ENCODE measurements at places on chromosomes 5 and 9.

- no peak for DNase-seq
Measured at GRCh38 chr5:23013395-23013998, 160.4 kb upstream of the CDH12 start.

GRCh38 chr5:95375591-95375990 is 15.6 kb upstream of the FAM81B start:
- no peak for DNase-seq

DNA sequence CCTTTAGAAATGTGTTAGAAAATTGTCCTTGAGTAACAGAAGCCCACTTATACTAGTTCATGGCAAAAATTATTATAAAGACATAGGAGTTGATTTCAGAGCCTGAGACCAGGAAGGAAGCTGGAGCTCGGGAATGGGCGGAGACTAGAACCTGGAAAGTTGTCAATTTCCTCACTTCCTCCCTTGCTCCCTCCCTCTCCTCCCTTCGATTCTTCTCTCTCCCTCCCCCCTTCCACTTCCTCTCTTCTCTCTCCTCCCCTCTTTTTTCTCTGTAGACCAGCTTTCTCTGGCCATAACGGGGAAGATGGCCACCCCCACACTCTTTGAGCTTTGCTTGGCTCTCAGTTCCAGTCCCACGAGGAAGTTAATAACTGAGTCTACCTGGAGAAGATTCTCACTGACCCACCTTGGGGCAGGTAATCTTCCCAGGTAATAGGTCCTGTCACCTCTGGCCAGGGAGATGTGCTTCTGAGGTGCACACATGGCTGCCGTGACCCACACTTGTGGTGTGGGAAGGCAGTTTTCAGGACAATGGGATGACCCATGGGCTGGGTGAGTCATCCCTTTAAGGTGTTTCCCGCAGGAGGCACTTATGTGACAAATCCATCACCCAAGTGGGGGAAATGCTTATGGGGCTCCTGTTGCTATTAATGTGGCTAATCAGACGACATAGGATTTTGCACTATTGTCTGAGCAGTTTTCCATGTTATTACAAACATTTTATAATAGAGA is 78.7 kb downstream of the HSPA4 start:
- DNase-seq: no peak

DNA sequence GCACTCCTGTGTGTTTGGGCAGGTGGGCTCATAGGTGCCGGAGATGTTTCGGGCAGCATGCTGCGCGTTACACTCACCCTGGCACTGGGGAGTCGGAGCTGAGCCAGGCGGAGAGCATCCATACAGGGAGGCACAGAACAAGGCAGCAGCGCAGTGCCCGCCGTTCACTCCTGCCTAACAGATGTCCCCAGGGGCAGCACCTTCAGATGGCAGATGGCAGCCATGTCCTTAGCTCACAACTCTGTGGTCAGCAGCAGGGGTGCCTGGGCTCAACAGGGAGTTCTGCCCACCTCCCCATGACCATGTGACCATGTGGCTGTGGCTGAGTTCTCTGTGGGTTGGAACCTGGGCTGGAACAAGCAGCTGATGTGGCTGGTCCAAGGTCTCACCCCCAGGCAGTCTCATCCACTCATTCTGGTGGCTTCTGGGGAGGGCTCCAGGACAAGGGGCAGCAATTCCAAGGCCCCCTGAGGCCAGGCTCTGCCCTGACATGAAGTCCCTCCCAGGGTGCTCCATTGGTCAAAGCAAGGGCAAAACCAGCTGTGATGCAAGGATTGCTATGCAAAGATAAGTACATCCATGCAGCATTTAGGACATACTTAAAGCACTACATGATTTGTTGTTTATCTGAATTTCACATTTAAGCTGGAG is 64.2 kb downstream of the MRPL36 start:
- no peak for DNase-seq

GRCh38 chr5:172413601-172414171 is 40.6 kb downstream of the SH3PXD2B start:
- no peak for DNase-seq

- no peak for DNase-seq
Measured at GRCh38 chr5:123558762-123559433, 46.9 kb downstream of the CSNK1G3 start.

GRCh38 chr5:108311682-108312081 is 70.2 kb downstream of the FBXL17 start:
- no peak for DNase-seq

DNA sequence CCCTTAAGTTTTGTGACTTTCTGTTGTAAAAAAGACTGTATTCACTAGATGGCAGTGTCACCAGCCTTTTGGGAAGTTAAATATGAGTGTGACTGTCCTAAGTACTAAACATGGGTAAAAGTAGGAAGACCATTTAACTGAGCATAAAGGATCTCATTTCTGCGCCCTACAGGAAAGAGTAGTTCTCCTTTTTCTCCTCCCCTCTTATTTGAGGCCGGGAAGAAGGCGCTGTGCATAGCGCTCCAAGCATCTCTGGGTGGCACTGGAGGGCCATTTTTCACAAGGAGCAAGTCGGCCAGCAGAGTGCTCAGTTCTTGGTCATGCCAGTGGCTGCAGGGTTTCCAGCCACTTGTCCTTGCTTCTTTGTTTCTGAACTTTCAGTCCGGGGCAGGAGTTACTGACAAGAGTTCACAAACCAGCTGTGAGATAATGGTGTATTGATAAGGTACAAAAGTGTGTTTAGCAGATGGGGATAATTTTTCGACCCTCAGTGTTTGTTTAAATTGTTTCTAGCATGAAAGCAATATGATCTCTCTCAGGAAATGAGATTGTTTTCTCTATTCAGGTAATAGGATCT is 227.6 kb upstream of the DMRT1 start:
- DNase-seq: peak; percentile 69

- no peak for DNase-seq
Measured at GRCh38 chr9:87115785-87116184, 168.5 kb upstream of the GAS1 start.

- DNase-seq: peak; percentile 21
Measured at GRCh38 chr5:78613756-78614155, 34.8 kb downstream of the LHFPL2 start.

- no peak for DNase-seq
Measured at GRCh38 chr5:140007311-140007710, 35.8 kb downstream of the NRG2 start.

DNA sequence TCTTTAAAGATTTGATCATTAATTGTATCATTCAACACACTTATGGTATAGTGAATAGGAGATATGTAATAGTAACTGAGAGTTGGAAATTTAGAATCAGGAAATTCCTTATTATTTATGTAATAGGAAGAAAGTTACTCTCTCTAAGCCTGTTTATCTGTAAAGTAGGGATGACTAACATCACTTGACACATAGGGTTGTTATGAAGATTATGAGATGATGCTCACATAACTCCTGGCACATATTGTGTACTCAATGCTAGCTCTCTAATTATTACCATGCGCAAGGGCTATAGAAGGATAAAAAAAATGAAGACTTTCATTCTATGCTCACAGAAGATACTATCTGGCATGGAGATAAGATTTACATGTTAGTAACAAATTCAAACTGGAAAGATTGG is 149.9 kb downstream of the ISOC1 start:
- DNase-seq: no peak

GRCh38 chr5:135386096-135386495 is 12.9 kb downstream of the MACROH2A1 start:
- DNase-seq: no peak

DNA sequence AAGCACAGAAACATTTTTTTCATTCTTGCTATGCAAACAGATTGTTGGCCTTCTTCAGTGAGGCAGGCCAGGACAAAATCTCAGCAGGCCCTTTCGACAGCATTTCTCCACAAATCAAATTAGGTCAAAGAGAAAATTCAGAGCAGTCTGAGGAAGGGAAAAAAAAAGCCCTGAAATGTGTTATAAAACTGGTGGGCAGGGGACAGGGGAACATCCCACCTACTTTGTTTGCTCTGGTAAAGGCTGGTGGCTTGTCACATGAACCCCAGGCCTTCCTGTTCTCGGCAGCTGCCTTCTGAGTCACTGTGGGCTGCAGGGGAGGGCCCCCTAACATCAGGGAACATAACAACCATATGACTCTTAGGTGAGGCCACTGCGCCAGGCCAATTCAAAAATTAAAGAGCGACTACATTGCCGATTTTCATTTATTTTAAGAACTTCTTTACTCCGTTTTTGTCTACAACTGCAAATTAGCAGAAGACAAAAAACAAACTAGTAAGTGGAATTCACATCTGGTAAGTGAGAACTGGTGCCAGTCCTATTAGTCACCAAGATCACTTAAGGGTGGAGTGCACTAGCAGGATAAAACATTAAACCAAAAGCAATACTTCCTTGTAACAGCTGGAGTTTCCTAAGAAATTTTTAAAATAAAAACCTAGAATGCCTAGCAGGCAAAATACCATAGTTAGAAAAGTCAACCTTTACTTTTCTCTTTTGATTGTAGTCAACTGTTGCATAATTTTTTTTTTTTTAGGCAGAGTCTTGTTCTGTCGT is 46.2 kb upstream of the DENND4C start:
- DNase-seq: peak; percentile 93

DNA sequence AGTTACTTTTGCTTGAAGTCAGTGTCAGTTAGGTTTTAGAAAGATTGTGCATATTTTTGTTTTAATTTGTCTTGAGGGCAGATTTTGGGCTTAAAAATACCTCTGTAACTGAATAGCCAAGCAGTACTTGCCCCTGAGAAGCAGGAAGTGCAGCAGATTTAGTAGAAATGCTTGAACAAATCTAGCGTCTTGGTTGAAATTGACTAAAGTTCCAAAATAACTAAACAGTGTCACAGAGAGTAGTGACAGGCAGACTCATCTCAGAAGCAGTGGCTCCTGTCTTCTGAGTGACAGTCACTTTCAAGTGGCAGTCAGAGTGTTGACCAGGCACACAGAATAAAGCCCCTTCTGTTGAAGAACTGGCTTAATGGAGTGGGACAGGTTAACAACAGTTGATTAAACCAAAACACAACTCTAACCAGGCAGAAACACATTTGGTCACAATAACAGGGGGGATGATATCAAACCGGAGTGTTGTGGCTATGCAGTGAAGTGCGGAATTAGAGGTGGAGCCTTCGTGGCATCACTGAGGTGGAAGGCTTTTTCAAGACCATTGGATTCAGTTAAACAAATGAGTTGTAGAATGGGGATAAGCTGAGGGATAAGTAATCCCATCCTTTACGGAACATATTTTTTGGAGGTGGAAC is 29.1 kb downstream of the TRIO start:
- DNase-seq: no peak
